ENCODE measurements at places on chromosomes 12 and 14. TPM values are rescaled to one million over a fixed set of nuclear protein-coding genes. Genes with fewer than 3 reads are reported as not detected.

Gene GPX2
- total RNA-seq: 0.69 TPM

Gene TCL1A
- not detected for total RNA-seq

Gene KLRD1
- total RNA-seq: 13.3 TPM

Gene SLC38A4
- 1.9 TPM for total RNA-seq

Gene DHH
- 2.1 TPM for total RNA-seq

Gene IFI27
- 312 TPM for total RNA-seq

Gene CYP27B1
- total RNA-seq: 2.0 TPM

Gene C1S
- total RNA-seq: 321 TPM

Data from upper lobe of right lung (tissue), 1 donor.